ENCODE measurements at places on chromosomes 13 and 19. TPM values are rescaled to one million over a fixed set of nuclear protein-coding genes. Genes with fewer than 3 reads are reported as not detected.

DNA sequence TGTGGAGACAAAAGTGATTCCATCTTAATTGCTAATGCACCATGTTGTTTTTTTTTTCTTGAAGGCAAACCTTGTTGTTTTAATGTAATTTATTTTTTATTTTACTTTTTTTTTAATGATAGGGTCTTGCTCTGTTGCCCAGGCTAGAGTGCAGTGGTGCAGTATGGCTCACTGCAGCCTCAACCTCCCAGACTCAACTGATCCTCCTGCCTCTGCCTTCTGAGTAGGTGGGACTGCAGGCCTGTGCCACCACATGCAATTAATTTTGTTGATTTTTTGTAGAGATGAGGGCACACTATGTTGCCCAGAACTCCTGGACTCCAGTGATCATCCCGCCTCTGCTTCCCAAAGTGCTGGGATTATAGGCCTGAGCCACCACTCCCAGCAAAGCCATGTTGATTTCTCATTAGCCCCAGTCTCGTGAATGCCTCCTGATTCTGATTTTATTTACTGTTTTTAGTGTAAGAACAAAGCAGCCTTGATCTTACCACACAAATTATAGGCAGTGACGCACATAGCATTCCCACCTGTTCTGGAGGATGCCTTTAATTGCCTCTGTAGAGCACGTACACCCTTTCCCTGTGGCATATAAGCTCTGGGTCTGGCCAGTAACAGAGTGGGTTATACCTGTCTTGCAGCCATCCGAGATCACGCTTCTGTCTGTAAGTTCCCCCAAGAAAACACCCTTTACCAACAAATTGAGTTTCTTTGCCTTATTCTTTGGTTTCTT is 150.4 kb downstream of the GGACT start:
- DNase-seq: no peak

DNA sequence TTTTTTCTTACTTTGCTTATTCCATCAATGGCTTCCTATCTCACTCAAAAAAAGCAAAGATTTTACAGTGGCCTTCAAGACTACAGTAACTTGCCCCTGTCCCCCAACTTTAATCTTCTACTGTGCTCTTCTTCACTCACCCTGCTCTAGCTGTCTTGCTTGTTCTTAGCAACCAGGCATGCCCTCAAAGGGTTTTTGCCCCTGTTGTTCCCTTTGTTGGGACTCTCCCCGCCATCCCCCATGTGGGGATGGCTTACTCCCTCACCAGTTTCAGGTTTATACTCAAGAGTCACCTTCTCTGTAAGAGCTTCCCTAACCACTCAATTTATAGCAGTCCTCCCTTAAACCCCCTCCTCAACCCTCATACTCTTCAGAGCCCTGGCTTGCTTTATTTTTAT is 5.4 kb downstream of the MTMR6 start:
- no peak for DNase-seq

DNA sequence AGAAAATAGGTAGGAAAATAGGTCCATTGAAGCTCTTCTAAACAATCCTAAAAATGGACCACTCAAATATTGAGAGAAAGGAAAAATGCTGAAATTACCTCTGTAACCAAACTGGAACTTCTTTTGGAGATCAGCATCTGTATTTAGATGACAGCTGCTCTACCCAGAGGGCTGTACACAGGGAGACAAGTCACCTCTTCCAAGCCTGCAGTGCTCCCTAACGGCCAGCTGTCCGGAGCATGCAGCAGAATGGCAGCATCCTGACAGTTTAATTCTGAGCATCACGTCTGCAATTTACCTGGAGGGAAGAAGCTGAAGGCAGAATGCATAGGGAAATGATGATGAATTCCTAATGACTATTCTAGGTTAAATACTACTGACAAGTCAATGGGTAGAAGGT is 62.8 kb upstream of the DIAPH3 start:
- DNase-seq: no peak

- DNase-seq: no peak
These were observed 225.1 kb downstream of the TM9SF2 start for GRCh38 chr13:99726282-99726894.

The RCBTB2 gene
- 3.4 TPM for total RNA-seq

The SAE1 gene
- total RNA-seq: 154 TPM

The CBLC gene
- not detected for total RNA-seq

- no peak for DNase-seq
These were observed 14.2 kb downstream of the CRTC1 start for GRCh38 chr19:18697680-18698079.

GRCh38 chr13:75934889-75935288 is 298.8 kb downstream of the LMO7 start:
- DNase-seq: no peak

DNA sequence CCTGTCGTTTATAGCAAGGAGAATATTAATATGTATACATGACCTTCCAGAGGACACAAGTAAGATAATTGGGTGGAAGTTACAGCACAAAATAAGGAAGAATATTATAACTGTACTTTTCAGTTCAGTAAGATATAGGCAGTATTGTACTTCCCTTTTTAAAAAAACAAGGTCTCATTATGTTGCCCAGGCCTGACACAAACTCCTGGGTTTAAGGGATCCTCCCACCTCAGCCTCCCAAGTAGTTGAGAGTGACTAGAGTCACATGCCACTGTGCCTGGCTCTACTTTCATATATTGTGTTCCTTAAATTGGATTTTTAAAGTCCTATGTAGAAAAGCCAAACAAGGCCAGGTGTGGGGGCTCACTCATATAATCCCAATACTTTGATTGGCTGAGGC is 19.5 kb upstream of the MAB21L1 start:
- no peak for DNase-seq

The ICAM5 gene
- 3.5 TPM for total RNA-seq

GRCh38 chr13:30846866-30847265 is 59.2 kb upstream of the MEDAG start:
- DNase-seq: no peak
